ENCODE measurements at places on chromosomes 2 and 18.

DNA sequence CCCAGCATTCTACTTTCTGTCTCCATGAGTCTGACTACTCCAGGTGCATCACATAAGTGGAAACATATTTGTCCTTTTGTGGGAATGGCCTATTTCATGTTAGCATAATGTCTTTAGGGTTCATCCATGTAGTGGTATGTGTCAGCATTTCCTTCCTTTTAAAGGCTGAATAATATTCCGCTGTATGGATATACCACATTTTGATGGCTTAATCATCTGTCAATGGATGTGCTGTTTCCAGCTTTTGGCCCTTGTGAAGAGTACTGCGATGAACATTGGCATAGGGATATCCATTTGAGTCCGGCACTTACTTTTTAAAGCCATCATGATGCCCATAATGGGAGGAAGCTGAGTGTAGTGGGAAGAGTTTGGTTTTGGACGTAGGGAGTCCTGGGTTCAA is 6.4 kb upstream of the ITGB6 start:
- no peak for DNase-seq

GRCh38 chr2:169999054-169999453 is 171.8 kb downstream of the UBR3 start:
- DNase-seq = peak; percentile 3

DNA sequence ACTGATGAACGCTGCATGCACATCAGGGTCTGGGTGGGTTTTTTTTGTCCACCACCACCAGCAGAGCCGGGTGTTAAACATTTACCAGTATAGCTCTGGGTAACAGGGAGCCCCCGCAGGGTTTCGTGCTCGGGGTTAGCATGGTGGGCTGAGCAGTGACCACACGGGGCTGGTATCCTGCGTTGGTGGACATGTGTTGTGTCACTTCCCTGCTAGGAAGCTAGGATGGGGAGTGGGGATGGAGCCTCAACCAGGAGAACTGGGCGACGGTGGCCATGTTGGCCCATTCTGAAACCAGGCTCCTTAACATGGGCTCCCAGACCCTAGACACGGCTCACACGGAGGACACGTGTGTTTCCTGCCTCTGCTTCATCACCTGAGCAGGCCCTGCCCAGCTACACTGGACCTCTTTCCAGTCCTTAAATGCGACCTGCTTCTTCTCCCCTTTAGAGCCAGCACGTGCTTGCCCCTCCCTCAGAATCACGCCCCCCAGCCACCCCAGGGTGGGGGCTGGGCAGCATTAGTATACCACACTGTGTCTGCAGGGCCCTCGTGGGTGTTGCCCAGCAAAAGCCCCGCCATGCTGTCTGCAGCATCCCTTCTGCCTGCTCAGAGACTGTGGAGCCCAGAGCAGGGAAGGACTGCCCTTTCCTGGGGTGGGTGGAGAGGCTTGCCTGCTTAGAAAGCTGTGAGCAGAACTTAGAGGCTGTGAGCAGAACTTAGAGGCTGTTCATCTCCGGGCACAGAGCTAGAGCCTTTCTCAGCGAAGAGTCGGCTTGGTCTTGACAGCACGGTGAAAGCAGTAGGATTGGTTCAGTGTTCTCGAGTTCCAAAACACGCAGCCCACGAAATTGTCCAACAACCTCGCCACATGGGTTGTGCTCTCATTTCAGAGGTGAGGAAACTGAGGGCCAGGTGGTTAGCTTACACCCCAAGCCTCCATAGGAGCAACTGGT is 142.1 kb downstream of the KLHL29 start:
- DNase-seq = no peak

DNA sequence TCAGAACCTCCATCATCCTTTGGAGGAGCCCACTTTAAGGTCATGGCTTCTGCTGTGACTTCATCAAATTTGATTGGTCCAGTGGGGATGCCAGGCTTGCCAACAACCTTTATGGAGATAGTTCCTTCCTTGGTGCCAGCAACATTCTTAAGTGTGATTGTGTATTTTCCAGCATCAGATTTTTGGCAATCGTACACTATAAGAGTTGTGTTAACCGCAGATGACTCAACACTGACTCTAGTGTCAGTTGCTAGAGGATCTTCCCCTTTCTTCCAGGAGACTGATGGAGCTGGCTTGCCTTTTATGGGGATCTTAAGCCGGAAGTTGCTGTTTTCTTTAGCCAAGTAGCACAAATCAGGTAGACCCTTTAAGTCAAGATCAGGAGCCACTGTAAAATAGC is 98.7 kb downstream of the PLEKHA3 start:
- no peak for DNase-seq

GRCh38 chr2:2184549-2185249 is 146.4 kb downstream of the MYT1L start:
- DNase-seq = no peak

GRCh38 chr2:127508023-127508630 is 18.2 kb downstream of the IWS1 start:
- no peak for DNase-seq

GRCh38 chr18:46736135-46736534 is 20.7 kb downstream of the ST8SIA5 start:
- DNase-seq = no peak

- DNase-seq = no peak
These were observed 279.7 kb downstream of the SRBD1 start for GRCh38 chr2:45331410-45331786.

- DNase-seq = no peak
These were observed 22.5 kb upstream of the PLEKHM3 start for GRCh38 chr2:208047840-208048239.

GRCh38 chr18:59055345-59056032 is 84.2 kb upstream of the SEC11C start:
- no peak for DNase-seq

DNA sequence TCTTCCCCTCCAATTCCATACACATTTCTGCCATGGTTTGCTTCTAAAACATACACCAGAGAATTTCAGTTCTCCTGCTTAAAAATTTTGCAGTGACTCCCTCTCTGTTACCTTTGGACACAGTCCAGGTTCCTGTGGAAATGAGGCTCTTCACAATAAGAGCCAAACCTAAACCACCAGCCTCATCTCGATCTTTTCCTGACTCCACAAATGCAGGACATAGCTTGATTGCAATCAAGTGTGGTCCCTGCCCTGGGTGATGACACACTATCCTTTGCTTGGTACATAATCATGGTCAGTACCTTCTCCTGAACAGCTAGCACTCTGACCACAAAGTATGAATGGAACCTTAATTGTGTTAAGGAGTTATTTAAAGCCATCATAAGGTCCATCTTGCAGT is 134.9 kb upstream of the CHAC2 start:
- no peak for DNase-seq

GRCh38 chr18:47531717-47532116 is 280.3 kb upstream of the SKOR2 start:
- no peak for DNase-seq

DNA sequence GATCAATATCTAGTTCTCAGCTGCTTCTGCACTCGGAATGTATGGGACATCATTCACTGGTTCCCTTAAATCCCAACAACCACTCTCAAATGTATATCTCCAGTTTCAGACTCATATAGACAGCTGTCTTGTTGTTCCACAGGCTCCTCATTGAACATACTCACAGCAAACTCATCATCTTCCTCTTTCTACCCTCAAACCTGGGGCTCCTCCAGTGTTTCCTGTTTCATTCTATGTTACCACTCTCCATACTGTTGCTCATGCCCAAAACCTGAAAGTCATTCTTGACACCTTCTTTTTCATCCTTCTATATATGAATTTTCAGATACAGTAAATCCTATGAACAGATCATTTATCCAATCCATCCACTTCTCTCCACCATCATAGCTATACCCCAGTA is 18.7 kb upstream of the REL start:
- no peak for DNase-seq

DNA sequence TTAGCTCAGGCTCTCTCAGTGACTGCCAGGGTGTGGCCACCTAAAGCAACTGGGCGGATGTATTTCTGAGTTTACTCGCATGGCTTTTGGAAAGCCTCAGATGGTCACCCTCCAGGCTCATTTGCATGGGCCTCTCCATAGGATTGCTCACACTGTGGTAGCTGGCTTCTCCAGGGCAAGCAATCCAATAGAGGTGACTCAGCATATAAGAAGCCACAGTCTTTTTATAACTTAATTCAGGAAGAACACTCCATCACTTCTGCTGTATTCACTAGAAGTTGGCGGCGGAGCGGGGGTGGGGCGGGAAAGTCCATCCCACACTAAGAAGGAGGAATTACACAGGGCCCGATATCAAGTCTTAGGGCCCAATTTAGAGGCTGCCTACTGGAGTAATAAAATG is 3.6 kb upstream of the DOK6 start:
- no peak for DNase-seq

DNA sequence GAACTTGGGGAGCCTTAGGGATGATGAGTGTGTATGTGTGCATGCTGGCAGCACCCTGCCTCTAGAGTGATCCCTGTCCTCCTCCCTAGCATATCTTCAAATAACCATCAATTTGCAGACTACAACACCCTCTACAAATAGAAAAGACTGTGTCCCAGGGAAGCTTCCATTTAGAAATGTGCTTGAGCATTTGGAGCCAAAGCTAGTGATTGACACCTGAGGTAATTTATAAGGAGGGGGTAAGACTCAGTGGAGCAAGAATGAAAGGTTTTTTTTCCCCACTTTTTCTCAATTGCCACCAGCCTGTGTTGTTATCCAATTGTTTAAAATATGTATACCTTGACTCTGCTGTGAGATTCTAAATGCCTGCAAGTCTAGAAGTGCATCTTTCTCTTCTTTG is 286.0 kb upstream of the SLC14A2 start:
- DNase-seq = no peak

DNA sequence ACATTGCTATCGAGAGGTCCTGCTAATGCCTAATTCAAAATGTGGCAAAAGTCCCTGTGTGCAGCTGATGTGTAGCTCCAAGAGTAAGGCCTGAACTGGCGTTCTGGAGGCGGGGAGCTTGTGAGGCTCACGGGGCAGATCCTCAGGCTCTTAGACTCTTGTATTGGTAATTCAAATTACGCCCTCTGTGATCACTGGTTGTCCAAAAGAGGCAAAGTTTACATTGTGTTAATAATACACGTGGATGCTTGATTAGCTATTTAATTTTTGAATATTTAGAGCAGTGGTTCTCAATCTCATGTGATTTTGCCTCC is 12.4 kb upstream of the CRYGA start:
- no peak for DNase-seq

- no peak for DNase-seq
These were observed 359.2 kb downstream of the CDH7 start for GRCh38 chr18:66109981-66110380.

DNA sequence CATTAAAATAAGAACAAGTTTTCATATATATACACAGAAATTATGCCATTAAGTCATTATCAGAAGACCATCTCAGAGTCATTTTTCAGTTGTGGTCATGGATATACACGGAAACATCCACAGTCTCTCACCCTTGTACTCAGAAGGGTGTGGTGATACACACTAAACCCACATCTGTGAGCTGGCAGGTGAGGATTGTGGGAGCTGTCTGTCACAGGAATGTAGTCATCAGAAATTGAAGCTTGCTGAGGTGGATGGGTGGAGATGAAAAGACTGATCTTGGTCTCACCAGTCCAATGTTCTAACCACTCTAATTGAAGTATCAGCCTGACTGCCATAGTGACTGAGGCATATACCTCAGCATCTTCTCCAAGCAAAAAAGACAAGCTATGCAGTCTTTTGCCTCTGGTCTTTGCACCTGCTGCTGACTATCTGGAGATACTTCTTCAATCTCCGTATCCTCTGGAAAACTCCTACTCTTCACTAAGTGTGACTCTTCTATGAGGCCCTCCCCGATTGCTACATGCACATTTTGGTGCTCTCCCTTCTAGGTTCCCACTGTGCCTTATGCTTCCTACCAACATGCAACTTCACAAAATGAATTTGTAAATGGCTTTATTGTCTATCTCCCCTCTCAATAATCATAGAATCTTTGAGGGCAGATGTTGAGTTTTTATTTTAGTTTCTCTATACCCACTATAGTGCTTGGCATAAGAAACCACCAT is 232.8 kb downstream of the DYM start:
- no peak for DNase-seq

- no peak for DNase-seq
These were observed 111.2 kb upstream of the NOSTRIN start for GRCh38 chr2:168691221-168691620.

GRCh38 chr2:29733213-29733612 is 188.2 kb downstream of the ALK start:
- DNase-seq = no peak

DNA sequence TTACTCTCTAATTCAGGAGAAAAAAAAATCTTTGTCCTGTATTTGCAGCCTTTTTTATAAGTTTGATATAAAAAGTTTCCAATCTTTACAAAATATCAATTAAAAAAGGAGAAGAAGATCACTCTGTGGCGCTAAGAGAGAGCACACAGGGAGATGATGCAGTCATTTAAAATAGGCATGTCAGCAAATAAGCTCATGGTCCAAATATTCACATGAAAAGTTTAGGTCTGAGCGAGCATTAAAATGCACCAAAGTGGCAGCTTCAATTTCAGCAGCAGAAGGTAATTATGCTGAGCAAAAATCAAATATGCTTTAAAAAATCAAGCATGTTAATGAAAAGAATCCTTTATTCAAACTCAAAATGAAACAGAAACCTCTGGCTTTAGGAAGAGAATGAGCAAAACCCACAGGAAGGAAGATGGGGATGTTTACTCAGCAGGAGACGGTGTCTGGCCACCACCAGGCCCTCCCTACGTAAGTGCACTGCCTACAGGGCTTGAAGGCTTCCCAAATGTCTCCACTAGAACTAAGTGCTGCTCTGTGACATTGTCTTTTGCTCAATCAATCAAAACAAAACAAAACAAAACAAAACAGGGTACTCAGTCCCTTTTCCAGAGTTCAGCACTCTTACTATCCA is 120.4 kb downstream of the L3MBTL4 start:
- DNase-seq = no peak

DNA sequence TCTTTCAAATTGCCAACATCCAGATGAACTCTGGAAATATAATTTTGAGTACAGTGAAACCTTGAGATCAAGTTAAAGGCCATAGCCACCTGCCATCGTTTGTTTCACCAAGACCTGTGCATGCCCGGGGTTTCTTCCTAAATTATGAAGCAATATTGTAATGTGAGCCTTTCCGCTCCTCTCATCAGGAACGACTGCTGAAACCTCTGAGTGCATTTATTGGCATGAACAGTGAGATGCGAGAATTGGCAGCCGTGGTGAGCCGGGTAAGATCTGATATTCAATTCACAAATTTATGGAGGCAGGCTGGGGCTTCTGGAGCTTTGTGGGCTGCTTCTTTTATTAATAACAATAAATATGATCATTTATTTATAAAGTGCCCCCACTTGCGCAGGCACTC is 27.7 kb upstream of the ELOA2 start:
- DNase-seq = no peak

DNA sequence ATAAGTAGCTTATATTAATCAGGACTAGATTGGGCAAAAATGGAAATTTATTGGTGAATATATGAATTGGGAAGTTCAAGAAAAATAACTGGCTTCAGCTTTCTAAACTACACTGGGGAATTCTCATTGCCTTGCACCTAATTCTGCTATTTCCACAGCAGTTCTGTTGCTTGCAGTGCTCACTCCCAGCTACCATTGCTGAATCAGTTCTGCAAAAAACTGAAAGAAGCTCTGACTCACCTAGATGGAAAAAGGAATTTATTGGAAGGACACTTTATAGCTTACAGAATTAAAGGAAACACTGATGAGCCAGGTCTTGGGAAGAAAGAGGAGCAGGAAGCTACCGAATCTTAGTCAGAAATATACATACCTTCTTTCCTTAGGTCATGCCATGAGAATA is 60.3 kb upstream of the ACVR1 start:
- DNase-seq = no peak

GRCh38 chr2:30147196-30147714 is 448 bp downstream of the YPEL5 start:
- no peak for DNase-seq
